Activated CD4-positive, CD25-positive, alpha-beta regulatory T cell treated with anti-CD3 and anti-CD28 coated beads, Interleukin-2, amount 50 U/mL, for 72 hours (primary cell): ENCODE measurements at places on chromosomes 7 and 10.

- DNase-seq = no peak
Measured at GRCh38 chr10:26359670-26360069, 78.5 kb upstream of the APBB1IP start.

DNA sequence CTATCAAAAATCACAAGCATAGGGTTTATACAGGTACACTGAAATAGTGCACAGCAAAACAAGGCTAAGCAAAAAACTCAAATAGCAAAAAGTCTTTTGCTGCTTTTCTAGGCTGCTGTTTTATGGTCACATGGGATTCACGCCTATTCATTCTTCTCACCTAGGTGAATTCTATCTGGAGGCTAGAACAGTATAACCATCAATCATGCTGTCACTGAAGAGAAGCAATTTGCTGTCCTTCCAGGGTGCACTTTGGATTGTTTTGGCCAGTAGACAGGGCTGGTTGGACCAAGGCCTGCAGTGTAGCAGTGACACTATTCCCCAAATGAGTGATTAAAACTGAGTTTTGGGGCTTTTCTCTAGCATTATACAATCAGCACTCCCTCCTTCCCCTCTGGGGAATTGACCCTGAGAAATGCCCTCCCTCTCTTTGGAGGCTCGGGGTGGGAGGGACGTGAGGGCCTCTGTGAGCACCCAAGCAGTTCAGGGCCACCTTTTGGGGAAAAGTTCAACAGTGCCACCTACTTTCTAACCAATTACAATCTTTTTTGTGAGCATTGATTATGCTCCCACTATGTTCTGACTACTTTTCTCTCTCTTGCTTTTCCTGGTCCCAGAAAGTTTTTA, 16.2 kb upstream of the SND1 start:
- no peak for DNase-seq

GRCh38 chr7:112969946-112970345, 116.7 kb downstream of the GPR85 start:
- no peak for DNase-seq

DNA sequence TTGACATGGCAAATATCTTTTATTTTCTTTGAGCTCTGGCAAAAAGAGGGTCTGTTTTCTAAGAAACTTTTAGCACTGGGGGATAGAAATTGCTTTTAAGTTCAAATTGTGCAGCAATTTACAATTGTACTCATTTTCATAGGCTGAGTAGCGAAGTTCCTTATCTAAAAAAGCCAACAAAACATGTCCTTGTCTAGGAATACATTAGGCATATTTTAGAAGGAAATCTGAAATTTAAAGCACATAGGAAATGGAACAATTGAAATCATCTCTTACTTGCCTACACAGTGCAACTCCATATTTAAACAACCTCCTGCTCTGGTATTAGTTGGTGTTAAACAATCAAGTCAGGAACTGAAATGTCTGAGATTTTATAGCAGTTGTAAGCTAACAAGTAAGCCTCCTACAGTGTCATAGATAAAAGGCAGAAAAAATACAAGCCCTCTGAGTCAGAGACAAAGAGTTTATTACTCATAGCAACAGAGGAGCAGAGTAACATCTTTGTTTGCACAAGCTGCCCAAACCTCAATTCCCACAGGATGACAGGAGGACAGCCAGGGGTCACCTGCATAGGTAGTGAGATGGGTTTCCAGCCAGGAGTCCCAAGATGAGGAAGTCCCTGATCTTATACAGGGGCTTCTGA, 280.2 kb upstream of the HGF start:
- no peak for DNase-seq

- DNase-seq = no peak
Measured at GRCh38 chr10:53646525-53646924, 873.9 kb upstream of the MBL2 start.

GRCh38 chr10:35644050-35644950, 2.2 kb upstream of the FZD8 start:
- DNase-seq = no peak

GRCh38 chr10:80202934-80203834, 2.2 kb downstream of the ANXA11 start:
- DNase-seq = peak; percentile 57

DNA sequence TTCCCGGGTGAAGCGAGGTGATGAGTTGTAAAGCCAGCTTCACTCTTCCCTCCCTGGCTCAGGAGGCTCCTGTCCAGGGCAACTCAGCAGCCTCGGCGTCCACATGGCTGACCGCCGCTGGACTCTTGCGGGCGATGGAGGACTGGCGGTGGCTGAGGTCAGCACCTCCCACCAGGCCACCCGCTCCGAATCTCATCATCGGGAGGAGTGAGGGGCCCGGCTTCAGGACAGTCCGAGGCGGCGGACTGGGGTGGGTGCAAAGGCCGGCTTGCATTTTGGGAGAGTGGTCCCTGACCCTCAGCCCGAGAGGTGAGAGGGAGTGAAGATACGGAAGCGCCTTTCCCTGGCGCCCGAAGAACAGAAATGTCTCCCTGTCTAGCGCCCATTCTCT, 759 bp downstream of the DNAJB12 start:
- DNase-seq = no peak

DNA sequence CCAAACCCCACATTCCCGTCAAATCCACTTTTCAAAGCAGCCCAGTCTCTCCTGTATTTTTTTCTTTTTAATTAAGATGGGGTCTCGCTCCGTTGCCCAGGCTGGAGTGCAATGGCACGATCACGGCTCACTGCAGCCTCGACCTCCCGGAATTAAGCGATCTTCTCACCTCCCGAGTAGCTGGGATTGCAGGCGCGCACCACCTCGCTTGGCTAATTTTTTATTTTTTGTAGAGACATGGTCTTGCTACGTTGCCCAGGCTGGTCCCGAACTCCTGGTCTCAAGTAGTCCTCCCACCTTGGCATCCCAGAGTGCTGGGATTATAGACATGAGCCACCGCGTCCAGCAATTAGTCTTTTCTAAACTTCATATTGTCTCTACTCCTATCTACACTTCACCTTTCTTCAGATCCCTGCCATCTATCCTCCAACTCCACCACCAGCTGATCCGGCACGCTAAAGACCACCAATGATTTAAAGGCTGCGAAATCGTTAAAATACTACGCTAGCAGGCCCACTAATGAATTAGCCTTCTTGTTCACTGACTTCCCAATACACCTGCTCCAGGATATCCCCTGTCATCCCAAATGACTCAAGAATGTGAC, 525 bp upstream of the CHUK start:
- DNase-seq = peak; percentile 32

DNA sequence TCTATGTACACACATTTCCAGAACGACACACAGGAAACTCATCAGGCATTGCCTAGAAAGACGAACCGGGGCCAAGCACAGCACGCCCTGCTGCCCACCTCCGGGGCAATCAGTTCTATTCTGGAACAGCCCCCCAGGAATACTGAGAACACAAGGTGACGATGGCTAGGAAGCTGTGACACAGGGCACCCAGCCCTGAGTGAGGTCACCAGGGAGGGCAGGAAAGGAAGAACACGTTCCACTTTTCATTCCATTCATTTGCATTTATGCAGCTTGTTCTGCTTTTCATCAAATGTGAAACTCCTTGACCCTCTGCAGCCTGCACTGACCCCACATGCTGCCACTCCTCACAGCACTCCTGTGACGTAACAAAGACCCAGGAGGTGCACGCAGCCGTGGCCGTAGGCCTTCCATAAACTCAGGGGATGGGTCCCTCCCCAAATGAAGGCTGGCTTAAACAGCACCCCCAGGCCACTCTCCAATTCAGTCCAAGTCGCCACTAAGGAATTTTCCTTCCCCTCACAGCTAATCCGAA, 28.9 kb downstream of the MAD1L1 start:
- no peak for DNase-seq
